ENCODE measurements at places on chromosomes 7 and 10. TPM values are rescaled to one million over a fixed set of nuclear protein-coding genes. Genes with fewer than 3 reads are reported as not detected.

The OPN1SW gene
- total RNA-seq = not detected

The PPP1R17 gene
- total RNA-seq = not detected

The SPDYE3 gene
- total RNA-seq = not detected

- DNase-seq = no peak
These were observed 31.0 kb downstream of the NUP42 start for GRCh38 chr7:23212841-23213240.

DNA sequence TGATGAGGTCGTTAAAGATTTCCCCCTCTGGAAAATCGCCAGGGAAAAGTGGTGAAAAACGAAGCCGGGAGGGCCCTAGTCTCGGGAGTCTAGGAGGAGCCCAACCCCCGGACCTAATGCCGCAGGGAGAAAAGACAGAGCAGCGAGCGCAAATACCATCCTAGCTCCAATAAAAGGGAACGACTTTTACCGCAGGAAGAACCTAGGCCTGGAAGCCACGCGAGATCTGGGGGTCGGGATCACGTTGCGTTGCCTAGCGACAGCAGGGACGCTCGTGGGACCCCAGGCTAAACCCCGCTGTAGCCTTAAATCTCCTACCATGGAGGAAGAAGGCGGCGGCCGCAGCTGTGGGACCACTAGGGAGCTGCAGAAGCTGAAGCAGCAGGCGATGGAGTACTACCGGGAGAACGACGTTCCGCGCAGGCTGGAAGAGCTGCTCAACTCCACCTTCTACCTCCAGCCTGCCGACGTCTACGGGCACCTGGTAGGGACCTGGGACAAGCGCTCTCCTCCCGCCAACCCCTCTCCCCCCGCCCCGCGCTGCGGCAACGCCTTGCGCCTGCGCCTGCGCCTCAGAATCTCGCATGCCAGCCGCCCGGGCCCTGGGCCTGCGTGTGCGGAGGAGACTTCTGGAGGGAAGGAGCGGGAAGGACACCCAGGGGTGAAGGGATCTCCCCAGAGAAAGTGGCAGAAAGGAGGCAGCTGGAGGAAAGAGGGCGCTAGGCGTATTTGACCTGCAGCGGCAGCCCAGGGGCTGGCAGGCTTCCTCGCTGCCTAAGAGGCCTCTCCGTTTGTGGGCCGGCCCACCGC lies at the start of gene ENO4:
Gene ENO4 (plus strand): TSS at position 252 of the 810 bp plus-strand sequence. CDS start 68 bp downstream, at position 320.
- DNase-seq = peak; percentile 84

DNA sequence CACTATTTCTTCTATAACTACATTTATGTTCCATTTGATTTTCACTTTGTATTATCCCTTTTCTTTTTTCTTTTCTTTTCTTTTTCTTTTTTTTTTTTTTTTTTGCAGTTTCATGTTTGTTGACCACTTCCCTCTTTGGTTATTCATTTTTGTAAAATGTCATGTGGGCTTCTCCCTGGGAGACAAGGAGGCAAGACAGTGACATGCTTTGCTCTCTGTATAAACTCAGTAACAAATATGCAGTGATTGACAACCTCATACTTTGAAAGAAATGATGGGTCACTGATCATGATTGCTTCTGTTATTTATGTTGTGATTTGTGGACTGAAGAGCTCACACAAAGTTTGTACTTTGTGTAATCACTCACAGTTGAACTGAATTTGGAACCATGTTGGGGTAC lies 90.2 kb upstream of the ABI1 start:
- DNase-seq = no peak

DNA sequence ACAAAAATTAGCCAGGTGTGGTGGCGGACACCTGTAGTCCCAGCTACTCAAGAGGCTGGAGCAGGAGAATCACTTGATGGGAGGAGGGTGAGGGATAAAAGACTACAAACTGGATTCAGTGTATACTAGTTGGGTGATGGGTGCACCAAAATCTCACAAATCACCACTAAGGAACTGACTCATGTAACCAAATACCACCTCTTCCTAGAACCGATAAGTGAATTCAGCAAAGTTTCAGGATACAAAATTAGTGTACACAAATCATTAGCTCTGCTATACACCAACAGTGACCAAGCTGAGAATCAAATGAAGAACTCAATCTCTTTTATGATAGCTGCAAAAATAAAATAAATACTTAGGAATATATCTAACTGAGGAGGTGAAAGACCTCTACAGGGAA lies 23.0 kb upstream of the DMBT1 start:
- DNase-seq = no peak
